Substantia nigra (tissue), 51 donors: ENCODE measurements at places on chromosomes 2 and 18.

- DNase-seq: no peak
Observed at GRCh38 chr2:185984670-185985069, 246.1 kb downstream of the FSIP2 start.

DNA sequence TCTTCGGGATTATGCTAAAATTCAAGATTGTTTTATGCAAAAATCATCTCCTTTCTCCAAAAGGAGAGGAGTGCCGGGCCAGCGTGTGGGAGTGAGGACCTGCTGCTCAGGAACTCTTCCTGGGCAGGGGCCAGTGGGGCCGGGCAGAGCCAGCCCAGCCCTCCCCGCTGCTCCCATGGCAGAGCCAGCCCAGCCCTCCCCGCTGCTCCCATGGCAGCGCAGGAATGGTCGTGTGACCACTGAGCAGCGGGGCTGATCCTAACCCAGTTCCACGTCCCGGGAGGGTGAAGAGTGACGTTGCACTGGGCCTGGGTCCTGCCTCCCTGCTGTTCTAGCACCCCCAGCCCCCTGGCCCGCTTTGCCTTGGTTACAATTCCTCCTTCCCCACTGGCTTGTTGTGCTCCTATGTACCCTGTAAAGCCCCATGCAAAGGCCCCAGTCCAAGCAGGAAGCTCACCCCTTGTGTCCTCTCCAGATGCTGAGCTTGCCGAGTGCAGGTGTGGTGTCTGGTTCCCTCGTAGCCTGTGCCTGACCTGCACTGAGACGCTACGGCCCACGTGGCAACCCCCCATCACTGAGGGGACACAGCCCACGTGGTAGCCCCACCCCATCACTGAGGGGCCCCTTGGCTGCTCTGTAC, 11.4 kb upstream of the NEU4 start:
- no peak for DNase-seq

- DNase-seq: no peak
Observed at GRCh38 chr2:1586923-1587840, 157.1 kb downstream of the PXDN start.

DNA sequence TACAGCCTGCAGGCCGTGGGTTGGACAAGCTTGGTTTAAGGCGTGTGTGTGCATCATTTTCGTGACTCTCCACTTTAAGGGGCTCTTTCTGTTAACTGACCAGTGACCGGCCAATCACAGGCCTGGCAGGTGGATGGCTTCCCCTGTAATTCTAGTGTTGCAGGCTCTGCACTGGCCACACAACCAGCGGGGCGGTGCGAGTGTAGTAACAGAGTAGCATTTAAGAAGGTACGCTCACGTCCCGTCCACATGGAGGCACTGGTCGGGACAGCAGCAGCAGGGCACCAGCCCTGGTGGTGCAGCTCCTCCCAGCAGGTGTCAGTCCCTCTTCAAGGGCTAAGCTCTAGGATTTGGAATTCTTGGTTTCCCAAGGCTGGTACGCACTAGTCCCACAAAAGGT, 8.0 kb upstream of the ANO7 start:
- DNase-seq: no peak

- DNase-seq: no peak
Observed at GRCh38 chr2:652881-653480, 24.2 kb downstream of the TMEM18 start.

- DNase-seq: no peak
Observed at GRCh38 chr18:28995319-28995718, 818.4 kb upstream of the CDH2 start.

DNA sequence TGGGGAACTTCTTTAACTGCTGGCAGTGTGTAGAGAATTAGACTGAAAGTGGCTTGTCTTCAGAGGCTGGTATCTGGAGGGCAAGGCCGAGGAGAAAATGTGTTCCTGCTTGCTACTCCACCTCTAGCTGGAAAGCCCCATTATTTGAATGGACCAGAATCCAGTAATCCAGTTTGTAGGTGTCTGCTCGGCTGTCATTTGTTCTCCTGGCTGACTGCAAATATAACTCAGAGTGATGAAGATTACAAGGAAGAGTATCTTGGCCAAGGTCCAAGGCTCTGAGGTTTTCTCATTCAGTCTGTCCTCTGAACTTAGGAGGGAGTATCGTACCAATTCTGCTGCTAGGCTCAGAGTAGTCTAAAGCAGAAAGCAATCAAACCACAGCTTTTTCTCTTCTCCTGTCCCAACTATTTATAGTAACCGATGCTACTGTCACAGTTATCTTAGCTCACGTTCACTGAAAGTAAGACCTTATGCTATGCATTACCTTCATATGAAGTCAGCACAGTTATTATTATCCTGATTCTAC, 228.6 kb downstream of the SETBP1 start:
- DNase-seq: no peak

- no peak for DNase-seq
Observed at GRCh38 chr18:13577091-13577697, 149.2 kb downstream of the FAM210A start.

DNA sequence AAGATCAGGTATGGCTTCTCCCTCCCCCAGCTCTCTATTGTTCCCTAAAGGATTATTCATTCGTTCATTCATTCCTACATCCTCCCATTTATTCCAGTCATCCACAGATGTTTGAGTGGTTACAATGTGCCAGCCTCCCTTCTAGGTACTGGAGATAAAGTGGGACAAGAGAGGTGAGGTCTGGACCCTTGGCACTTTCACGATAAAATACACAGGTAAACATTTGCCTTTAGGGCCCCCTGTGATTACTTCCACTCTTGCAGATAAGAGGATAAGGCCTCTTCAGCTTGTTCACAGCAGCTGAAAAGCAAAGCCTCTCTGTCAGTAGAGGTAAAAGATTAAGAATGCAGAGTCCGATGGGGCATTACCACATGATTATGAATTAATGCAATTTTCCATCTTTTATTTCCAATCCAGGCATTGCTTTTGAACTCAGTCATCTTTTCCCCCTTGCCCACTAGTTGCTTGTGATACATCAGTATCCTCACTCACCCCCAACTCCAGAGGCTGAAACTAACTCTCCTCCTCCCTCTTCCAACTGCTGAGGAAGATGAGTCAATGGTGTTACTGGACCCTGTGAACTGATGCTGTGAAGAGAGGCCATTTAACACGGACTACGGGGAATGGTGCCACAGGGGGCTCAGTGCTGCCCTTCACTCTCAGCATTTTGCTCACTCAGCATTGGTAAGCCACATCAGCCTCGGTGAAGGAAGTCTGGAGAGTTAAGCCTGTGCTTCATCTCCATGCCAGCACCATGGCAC, 1.1 kb upstream of the DPP4 start:
- no peak for DNase-seq

DNA sequence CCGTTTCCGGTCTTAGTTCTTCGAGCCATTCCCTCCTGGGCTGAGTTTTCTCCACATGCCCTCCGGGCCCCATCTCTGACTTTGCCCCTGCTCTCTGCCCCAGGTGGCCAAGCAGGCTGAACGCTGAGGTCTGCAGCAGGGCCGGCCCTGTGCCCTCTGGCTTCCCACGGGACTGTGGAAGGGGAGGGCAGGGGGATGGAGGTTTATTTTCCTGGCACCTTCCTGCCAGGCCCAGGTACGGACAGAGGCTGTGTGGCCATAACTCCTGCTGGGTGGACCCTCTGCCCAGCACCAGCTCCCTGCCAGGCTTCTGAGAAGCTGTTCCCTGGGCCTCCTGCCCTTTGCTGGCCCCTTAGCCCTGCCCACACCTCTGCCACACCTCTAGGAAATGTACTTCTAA, 164.0 kb downstream of the TFCP2L1 start:
- no peak for DNase-seq

- no peak for DNase-seq
Observed at GRCh38 chr2:145598434-145598833, 1078.5 kb upstream of the ZEB2 start.

DNA sequence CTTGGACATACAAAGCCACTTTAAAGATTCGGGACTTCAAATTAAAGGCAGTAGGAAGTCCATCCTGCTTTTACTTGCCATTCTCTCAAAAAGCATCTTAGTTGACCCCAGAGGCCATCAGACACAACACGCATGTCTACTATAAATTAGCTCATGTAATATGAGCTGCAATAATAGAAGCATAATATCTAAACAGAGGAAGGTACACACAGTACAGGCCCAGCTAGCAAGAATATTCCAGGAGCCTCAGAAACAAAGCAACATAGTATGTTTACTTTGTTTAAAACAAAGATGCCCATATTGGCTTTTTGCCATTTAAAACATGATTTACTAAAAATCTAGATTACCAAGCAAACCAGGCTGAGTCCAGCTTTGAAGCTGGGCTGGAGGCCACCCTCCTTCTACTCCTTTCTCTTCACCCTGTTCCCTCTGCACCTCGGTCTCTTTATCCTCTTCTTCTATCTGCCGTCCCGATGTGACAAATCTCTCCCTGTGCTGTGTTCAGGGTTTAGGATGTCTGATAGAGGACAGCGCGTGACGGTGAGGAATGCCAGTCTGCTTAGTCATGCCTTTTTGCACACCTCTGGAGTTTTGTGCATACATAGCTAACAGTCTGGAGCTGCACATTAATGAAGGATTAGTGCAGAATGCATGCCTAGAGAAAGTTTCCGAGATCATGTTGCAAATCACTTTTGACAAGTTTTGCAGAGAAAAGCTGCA, 28.2 kb downstream of the DTNA start:
- DNase-seq: no peak

GRCh38 chr18:3012136-3013023, 564 bp downstream of the LPIN2 start:
- peak; percentile 70 for DNase-seq

DNA sequence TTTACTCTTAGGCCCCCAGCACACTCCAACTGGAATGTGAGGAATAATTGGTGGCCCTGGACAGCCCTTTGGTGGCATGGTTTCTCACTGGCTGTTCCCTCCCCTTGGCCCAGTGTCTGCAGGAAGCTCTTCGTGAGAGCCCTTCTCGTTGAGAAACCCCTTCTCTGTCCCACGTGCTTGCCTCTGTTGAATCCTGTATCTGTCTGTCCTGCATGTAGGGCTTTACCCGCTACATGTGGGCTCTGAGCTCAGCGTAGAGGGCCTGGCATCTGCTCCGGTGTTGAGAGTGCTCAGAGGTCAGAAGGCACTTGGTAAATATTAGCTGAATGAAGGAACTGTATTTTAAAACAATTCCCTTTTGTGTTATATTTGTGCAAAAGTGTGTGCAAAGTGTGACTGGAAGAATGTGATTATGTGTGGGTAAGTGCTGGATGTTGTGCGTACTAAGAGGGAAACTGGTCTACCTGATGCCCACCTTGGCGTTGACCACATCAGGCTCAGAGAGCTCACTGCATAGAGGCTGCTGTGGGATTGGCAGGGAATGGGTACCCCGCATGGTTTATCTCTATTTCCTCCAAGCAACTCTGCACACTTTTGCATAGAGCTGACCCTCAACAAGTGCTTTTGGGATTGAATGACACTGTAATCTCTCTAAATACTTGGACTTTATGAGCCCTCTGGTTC, 40.0 kb downstream of the RNF144A start:
- no peak for DNase-seq

GRCh38 chr2:55090702-55091101, 40.5 kb upstream of the RTN4 start:
- no peak for DNase-seq

DNA sequence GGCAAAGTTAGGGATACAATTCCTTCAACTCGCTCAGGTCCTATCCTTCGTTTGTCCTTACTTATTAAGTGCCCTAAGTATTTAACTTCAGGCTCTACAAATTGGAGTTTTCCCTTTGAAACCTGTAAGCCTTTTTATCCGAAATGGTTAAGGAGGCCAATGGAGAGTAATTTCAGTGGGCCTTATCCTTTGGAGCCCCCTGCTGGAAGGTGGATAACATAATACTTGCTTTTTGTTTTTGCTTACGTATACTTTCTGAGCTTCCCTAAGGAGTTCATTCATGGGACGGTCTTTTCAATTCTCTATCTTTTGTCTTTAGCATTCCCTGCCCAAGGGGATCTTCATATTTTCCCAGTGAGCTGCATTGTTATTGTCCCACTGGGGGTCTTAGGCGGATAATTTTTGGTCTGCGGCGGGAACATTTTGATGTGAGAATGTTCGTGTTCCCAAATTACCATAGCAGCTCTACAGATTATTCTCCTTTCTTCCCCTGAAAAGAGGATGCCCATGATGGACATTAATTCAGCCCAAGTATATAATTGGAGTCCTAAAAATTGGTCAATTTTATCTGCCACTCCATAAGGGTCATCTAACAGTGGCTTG, 34.4 kb upstream of the TRAPPC8 start:
- DNase-seq: peak; percentile 27

GRCh38 chr2:227234429-227234828, 70.0 kb downstream of the COL4A3 start:
- no peak for DNase-seq

DNA sequence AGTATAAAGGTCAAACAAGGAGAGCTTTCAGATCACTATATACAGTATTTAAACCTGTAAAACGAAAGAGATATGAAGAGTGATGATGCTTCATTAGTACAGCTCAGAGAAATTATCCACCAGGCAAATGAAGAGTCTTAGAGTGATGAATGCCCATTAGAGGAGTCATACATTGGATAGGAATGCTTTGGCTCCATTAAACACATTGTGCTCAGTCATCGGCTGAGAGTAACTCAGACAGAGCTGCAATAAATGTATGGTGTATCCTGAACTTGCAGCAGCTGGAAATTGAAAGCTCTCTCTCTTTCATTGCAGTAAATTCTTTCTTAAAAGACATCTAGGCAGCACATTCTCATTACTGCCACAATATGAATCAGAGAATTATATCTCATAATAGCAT, 340.8 kb upstream of the SPHKAP start:
- no peak for DNase-seq

- no peak for DNase-seq
Observed at GRCh38 chr18:52615321-52615720, 275.3 kb downstream of the DCC start.

- DNase-seq: no peak
Observed at GRCh38 chr2:113169002-113169530, 4.7 kb upstream of the PSD4 start.

GRCh38 chr2:138124521-138124920, 160.2 kb downstream of the HNMT start:
- no peak for DNase-seq

DNA sequence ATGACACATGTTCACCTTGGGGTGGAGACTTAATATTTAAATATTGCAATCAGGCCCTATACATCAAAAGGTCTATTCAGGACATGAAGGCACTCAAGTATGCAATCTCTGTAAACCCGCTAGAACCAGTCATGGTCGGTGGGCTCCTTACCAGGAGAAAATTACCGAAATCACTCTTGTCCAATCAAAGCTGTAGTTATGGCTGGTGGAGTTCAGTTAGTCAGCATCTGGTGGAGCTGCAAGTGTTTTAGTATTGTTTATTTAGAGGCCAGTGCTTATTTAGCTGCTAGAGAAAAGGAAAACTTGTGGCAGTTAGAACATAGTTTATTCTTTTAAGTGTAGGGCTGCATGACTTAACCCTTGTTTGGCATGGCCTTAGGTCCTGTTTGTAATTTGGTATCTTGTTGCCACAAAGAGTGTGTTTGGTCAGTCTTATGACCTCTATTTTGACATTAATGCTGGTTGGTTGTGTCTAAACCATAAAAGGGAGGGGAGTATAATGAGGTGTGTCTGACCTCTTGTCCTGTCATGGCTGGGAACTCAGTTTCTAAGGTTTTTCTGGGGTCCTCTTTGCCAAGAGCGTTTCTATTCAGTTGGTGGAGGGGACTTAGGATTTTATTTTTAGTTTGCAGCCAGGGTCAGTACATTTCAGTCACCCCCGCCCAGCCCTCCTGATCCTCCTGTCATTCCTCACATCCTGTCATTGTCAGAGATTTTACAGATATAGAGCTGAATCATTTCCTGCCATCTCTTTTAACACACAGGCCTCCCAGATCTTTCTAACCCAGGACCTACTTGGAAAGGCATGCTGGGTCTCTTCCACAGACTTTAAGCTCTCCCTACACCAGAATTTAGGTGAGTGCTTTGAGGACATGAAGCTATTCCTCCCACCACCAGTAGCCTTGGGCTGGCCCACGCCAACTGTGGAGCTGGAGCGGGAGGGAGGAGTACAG, 108.1 kb downstream of the XRCC5 start:
- no peak for DNase-seq
